ENCODE measurements at places on chromosomes 4 and X.

- no peak for DNase-seq
Measured at GRCh38 chr4:24003496-24003895, 113.6 kb upstream of the PPARGC1A start.

DNA sequence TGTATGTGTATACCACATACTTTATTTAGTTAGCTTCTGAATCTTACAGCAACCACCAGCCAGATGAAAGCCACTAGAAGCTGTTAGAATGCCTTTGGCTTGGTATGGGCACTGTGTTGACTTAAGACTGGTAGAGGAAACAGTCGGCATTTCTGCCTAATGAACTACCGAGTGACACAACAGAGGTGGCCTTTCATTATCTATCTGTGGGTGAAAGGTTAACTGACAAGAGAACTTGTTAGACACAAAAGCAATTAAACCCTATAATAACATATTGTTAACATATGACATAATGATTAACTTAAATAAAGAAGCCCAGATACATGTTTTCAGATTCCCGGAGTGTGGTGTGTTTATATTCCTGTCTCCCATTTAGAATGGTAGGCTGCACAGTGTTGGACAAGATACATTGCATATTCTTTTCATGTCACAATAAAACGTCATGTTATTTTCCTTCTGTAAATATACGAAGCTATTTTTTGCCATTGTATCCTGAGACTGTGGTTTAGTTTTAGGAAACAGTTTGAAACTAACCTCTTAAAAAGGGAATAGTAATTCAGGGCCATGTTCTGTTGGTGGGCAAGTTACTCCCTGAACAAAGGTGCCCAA lies 181.5 kb downstream of the SLIT2 start:
- no peak for DNase-seq

GRCh38 chr4:29278585-29278984 lies 1441.6 kb upstream of the PCDH7 start:
- DNase-seq: no peak

GRCh38 chr4:10565166-10565780 lies 108.0 kb upstream of the ZNF518B start:
- no peak for DNase-seq

- no peak for DNase-seq
Measured at GRCh38 chr4:138110815-138111214, 131.3 kb downstream of the SLC7A11 start.

- no peak for DNase-seq
Measured at GRCh38 chr4:141058591-141059512, 74.4 kb downstream of the RNF150 start.

DNA sequence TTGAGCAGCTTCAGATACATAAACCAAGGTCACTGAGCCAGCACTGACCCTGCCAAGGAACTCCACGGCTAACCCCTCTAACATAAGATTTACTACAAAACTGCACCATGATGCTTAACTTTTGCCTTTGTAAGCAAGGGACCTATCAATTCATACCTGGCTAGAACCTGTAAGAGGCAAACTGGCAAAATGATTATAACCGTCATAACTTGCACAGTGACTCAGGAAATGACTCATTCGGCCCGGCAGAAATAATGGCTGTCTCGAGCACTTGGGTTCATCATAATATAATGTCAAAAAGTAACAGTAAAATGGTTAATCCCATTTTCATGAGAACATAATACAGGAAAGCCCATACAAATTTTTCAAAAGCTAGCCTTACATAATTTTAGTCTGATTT lies 17.2 kb downstream of the RASGEF1B start:
- no peak for DNase-seq

- peak; percentile 71 for DNase-seq
Measured at GRCh38 chr4:15162465-15163283, 160.4 kb downstream of the CPEB2 start.

- no peak for DNase-seq
Measured at GRCh38 chr4:82528074-82528473, 33.7 kb downstream of the TMEM150C start.

GRCh38 chr4:5045097-5045496 lies 6.2 kb upstream of the STK32B start:
- no peak for DNase-seq

- no peak for DNase-seq
Measured at GRCh38 chrX:17442898-17443297, 67.9 kb downstream of the NHS start.

DNA sequence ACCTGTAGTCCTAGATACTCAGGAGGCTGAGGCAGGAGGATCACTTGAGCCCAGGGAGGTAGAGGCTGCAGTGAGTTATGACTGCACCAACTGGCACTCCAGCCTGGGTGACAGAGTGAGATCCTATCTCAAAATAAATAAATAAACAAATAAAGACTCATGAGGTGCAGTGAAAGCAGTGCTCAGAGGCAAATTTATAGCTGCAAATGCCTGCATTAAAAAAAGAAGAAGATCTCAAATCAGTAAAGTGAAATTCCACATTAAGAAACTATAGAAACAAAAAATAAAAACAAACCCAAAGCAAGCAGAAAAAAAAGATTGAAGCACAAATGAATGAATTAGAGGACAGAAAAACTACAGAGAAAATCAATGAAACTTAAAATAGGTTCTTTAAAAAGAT lies 22.5 kb upstream of the HSD17B13 start:
- DNase-seq: no peak

DNA sequence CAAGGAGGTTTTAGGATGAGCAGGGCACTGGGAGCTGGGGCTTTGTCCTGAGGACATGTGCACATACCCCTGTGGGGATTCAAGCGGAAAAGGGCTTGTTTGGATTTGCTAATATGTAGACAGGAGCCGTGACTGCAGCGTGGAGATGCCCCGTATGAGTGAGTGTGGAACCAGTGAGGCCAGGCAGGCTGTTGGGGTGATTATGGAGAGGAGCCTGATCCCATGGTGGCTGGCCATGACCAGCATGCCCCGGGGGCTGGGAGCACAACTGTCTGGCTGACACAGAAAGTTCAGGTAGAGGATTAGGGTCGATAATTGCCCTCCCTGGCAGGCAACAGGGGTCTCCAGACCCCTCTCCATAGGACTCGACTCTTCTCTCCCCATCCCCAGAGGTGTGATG lies 68.8 kb upstream of the STX18 start:
- DNase-seq: no peak

DNA sequence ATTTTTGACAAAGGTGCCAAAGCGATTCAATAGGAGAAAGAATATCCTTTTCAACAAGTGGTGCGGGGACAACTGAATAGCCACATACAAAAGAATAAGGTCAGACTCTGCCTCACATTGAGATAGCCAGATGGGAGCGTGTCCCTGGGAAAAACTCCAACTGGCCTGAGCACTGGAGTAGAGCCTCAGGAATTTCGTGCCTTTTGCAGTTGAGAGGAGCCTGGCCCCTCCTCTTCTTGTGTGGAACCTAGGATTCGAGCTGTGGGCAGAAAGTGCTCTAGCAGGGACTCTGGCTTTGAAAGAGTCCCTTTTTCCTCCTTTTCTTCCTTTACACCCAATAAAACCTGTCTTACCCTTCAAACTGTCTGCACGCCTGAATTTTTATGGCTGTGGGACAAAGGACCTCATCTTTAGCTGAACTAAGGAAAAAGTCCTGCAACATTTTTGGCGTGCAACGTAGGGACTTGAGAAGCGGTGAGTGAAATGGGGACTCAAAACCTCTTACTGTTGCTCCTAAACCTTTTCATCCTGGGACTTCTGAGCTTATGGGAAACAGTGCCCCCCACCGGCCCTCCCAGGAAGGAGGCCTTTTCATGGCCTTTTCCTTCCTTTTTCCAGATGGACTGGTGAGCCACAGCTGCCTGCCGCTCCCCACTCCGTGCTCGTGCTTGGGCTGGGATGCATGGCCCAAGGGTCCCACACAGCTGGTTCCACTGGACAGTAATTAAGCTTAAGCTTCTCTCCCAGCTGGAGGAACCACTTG lies 68.6 kb downstream of the BMP15 start:
- DNase-seq: peak; percentile 79

- no peak for DNase-seq
Measured at GRCh38 chr4:138320030-138320429, 77.9 kb upstream of the SLC7A11 start.

- DNase-seq: no peak
Measured at GRCh38 chr4:103305355-103305754, 107.2 kb upstream of the CENPE start.

- DNase-seq: no peak
Measured at GRCh38 chr4:83138946-83139345, 24.4 kb upstream of the PLAC8 start.

GRCh38 chr4:185730849-185731608 lies 81.0 kb downstream of the SORBS2 start:
- no peak for DNase-seq

- no peak for DNase-seq
Measured at GRCh38 chr4:107252571-107252970, 216.5 kb upstream of the DKK2 start.

GRCh38 chr4:72112514-72113156 lies 80.8 kb downstream of the NPFFR2 start:
- no peak for DNase-seq

- DNase-seq: no peak
Measured at GRCh38 chrX:74449937-74450330, 28.6 kb downstream of the SLC16A2 start.

DNA sequence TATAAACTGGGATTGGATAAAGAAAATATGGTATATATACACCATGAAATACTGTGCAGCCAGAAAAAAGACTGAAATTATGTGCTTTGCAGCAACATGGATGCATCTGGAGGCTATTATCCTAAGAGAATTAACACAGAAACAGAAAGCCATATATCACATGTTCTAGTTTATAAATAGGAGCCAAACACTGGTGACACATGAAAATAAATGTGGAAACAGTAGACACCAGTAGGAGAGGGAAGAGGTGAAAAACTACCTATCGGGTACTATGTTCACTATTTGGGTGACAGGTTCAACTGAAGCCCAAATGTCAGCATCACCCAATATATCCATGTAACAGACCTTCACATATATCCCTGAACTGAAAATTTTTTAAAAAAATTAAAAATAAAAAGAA lies 725.1 kb downstream of the C4orf33 start:
- DNase-seq: no peak

DNA sequence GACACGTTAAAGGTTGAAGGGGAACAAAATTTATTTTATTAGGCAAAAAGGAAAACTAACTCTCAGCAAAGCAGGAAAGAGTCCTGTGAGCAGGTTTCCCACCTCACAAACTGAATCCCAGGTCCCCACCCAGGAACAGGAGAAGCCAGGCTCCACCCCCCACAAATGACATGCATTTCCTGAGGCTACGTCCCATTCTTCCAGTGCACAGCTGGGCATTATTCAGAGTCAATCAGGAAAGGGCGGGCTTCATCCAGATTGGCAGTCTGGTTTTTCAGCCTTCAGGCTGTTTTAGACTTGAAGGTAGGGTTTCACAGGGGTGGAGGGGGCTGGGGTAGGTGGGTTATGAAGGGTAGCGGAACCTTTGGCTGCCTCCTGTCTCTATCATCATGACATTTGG lies 11.9 kb upstream of the ASIC5 start:
- DNase-seq: no peak

- DNase-seq: no peak
Measured at GRCh38 chrX:118221733-118222132, 105.1 kb upstream of the KLHL13 start.

DNA sequence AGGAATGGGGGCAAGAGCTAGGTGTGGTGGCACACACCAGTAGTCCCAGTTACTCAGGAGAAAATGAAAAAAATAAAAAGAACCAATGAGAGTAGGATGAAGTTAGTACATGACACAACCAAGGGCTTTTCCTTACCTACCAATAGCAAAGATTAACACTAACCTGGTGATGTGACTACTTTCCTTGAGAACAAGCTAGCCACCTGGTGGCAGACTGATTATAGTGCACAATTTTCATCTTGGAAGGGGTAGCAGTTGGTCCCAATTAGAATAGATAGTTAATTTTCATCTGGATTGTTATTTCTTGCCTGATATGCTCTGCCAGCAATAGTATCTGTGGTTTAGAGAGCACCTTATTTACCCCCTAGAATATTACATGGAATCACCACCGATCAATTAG lies 1216.8 kb upstream of the PABPC4L start:
- no peak for DNase-seq

- DNase-seq: no peak
Measured at GRCh38 chr4:7121174-7121573, 53.3 kb upstream of the GRPEL1 start.

- DNase-seq: no peak
Measured at GRCh38 chrX:105477351-105477750, 256.9 kb upstream of the TEX13A start.

DNA sequence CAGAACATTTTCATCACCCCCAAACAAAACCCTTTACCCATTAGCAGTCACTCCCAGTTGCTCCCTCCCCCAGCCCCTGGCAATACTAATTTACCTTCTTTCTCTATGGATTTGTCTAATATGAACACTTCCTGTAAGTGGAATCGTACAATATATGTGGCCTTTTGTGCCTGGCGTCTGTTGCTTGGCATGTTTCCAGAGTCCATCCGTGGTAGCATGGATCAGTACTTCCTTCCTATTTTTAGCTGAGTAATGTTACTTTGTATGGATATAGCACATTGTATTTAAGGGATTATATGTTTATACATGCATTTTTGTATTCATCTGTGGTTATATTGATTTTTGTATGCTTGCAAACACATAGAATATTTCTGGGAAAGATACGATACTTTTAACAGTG lies 48.2 kb downstream of the PPEF1 start:
- peak; percentile 10 for DNase-seq

GRCh38 chr4:150255610-150256224 lies 177.5 kb downstream of the DCLK2 start:
- no peak for DNase-seq

DNA sequence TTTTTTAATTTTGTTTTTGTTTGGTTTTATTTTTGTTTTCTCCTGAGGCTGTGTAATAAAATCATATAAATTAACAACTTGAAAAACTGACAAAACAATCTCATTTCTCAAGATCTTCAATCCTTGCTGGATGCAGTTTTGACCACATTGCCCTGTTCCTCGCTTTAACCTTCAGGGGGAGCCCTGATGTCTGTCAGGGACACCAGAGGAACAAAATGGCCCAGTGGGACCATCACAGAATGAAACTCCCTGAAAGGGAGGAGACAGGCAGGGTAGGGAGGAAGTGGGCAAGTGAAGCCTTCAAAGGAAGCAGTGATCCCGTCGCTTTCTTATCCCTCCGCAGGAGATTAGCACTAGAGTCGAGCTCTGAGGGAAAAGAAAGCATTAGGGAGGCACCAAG lies 274.9 kb upstream of the LDB2 start:
- no peak for DNase-seq

- DNase-seq: no peak
Measured at GRCh38 chr4:155668707-155669220, 2.1 kb downstream of the GUCY1A1 start.

GRCh38 chr4:165175879-165176278 lies 31.5 kb upstream of the KLHL2 start:
- peak; percentile 15 for DNase-seq
